T-helper 2 cell treated with Interferon-gamma antibody and Interleukin-4, amounts not matched to agents 5 μg/mL and 100 μg/mL, for 36 hours (primary cell): ENCODE measurements at places on chromosomes 7 and 10.

DNA sequence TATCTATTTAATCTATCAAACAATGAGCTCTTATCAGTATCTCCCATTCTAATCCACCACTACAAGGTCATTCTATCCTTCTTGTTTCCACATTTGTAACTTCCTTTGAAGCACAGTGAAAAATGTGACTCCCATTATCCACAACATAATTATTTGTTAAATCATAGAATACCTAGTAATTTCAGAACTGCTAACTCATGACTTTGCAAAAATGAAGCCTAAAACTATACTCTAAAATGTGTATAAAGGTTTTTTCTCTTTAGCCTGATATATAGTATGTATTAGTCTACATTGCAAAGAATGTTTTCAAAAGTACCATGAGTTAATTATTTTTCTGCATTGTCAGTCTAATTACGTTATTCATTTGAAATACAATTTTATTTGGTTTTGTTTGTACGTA, 12.0 kb upstream of the MRPS16 start:
- H3K4me1 ChIP-seq, result peaks cover 6% of the 10 kb centered on the region
- DNase-seq, result no peak
- no peak overlapping the region for H3K27ac ChIP-seq
- H3K36me3 ChIP-seq, result no peaks in the 10 kb centered on the region
- H3K4me3 ChIP-seq, result no peak overlapping the region

DNA sequence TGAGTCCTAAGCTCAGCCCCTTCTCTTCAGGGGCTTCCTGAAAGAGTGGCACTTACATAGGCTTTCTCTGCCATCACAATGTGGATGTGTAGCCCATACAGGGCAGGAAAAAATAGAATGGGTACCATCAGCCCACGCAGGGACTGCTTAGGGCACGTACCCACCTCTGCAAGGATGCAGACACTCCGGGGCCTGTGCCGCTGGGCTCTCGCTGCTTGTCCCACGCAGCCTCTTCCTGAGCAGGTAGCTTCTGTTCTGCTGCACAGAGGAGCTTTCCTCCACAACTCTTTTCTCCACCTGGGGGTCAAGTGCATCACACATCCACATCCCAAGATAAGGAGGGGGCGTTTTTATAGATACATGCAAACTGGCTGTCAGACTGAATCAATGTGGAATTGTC, 34.3 kb downstream of the FRMPD2 start:
- H3K36me3 ChIP-seq, result no peaks in the 10 kb centered on the region
- no peak for DNase-seq
- H3K4me3 ChIP-seq, result no peak overlapping the region

DNA sequence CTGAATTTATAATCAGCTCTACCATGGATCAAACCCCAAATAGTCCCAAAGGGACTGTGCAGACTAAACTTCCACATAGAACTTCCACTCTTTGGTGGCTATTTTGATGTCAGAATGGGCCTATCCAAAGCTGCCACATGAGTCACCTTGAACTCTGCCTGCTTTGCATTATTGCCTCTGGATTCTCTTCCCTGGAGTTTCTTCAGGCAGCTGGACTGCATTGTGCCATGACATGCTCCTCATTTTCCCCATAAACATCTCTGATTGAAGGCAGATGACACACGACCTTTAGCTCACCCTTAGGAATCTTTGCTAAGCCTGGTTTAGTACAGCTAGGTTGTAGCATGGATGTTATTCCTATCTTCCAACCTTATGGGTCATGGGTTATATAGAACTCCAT, 251.7 kb downstream of the FZD1 start:
- no peaks in the 10 kb centered on the region for H3K36me3 ChIP-seq
- no peaks in the 10 kb centered on the region for H3K27me3 ChIP-seq
- H3K4me1 ChIP-seq, result no peaks in the 10 kb centered on the region

- H3K4me1 ChIP-seq, result peaks cover 6% of the 10 kb centered on the region
- peaks cover 2% of the 10 kb centered on the region for H3K36me3 ChIP-seq
- H3K4me3 ChIP-seq, result no peak overlapping the region
- no peak for DNase-seq
- no peak overlapping the region for H3K27ac ChIP-seq
These were observed 8.3 kb downstream of the RABGEF1 start for GRCh38 chr7:66748791-66749190.

- H3K4me3 ChIP-seq, result no peak overlapping the region
- DNase-seq, result no peak
- peaks cover 28% of the 10 kb centered on the region for H3K27me3 ChIP-seq
- H3K36me3 ChIP-seq, result no peaks in the 10 kb centered on the region
These were observed 69.2 kb downstream of the CDHR3 start for GRCh38 chr7:106032295-106032694.

GRCh38 chr7:151457534-151457933, 17.6 kb upstream of the CRYGN start:
- H3K4me3 ChIP-seq, result no peak overlapping the region
- H3K4me1 ChIP-seq, result peaks cover 6% of the 10 kb centered on the region
- H3K27me3 ChIP-seq, result peaks cover 11% of the 10 kb centered on the region
- peaks cover 3% of the 10 kb centered on the region for H3K36me3 ChIP-seq
- DNase-seq, result no peak
- no peak overlapping the region for H3K27ac ChIP-seq

- no peak overlapping the region for H3K27ac ChIP-seq
- no peak for DNase-seq
- no peaks in the 10 kb centered on the region for H3K27me3 ChIP-seq
- peaks cover 1% of the 10 kb centered on the region for H3K36me3 ChIP-seq
- H3K4me1 ChIP-seq, result peaks cover 2% of the 10 kb centered on the region
- H3K4me3 ChIP-seq, result no peak overlapping the region
These were observed 339.9 kb upstream of the LRRN3 start for GRCh38 chr7:110750931-110751605.

DNA sequence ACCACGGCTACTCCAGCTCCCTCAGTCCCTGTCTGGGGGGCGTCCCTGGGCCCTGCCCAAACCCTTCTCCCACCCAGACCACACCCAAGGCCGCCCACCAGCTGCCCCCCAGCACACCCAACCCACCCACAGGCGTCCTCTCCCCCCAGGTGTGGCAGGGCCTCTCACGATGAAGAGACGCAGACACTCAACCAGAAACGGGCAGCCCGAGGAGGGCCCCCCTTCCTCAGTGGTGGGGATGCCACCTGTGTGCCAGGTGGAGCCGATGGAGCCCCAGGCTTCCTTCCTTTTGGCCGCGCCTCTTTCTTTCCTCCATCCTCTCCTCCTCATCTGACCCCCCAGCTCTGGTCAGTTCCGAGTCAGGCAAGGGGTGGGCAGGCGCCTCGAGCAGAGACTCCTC, 28.7 kb downstream of the ADGRA1 start:
- H3K4me3 ChIP-seq, result no peak overlapping the region
- no peak overlapping the region for H3K27ac ChIP-seq
- no peaks in the 10 kb centered on the region for H3K27me3 ChIP-seq
- no peak for DNase-seq
- H3K4me1 ChIP-seq, result no peaks in the 10 kb centered on the region

DNA sequence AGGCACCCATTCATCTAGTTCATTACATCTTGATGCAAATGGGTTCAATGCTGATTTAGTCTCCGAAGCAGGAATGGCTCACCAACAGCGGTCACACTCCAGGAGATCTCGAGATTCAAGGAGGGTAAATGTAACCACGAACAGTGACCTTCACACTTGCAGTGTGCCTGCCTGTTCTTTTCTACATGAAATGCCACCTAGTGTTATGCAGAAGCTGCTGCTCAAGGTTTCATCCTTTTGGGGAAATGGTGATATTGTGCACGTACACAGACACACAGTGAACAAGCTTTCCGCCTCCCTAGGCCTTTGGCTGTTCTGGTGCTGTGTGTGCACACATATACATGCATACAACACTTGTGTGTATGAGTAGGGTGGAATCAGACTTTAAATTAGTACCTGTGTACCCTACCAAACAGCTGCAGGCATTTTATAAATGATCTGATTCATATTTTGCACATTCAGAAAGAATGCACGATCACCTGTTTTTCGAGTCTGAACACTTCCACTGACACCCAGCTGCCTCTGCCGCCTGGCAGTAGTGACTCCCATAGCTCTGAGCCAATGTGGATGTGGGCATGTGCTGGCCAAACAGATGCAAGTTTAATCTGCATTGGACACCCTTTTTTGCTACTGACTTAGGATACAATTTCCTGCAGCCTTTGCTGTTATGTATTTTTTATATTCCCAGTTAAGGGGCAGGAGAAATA, 100.5 kb downstream of the TACC2 start:
- H3K4me3 ChIP-seq, result no peak overlapping the region
- H3K4me1 ChIP-seq, result no peaks in the 10 kb centered on the region
- no peak overlapping the region for H3K27ac ChIP-seq
- DNase-seq, result no peak
- no peaks in the 10 kb centered on the region for H3K27me3 ChIP-seq
- H3K36me3 ChIP-seq, result no peaks in the 10 kb centered on the region

- H3K27ac ChIP-seq, result no peak overlapping the region
- no peaks in the 10 kb centered on the region for H3K36me3 ChIP-seq
- H3K4me1 ChIP-seq, result no peaks in the 10 kb centered on the region
- H3K4me3 ChIP-seq, result no peak overlapping the region
- DNase-seq, result no peak
- H3K27me3 ChIP-seq, result no peaks in the 10 kb centered on the region
These were observed 52.2 kb downstream of the GPR158 start for GRCh38 chr10:25226775-25227682.

GRCh38 chr10:15365692-15366091, 5.4 kb downstream of the FAM171A1 start:
- peaks cover 57% of the 10 kb centered on the region for H3K27me3 ChIP-seq
- no peak for DNase-seq
- H3K4me1 ChIP-seq, result peaks cover 1% of the 10 kb centered on the region
- no peak overlapping the region for H3K4me3 ChIP-seq
- H3K36me3 ChIP-seq, result no peaks in the 10 kb centered on the region
- no peak overlapping the region for H3K27ac ChIP-seq

GRCh38 chr10:28681291-28681763, 4.0 kb downstream of the BAMBI start:
- H3K4me3 ChIP-seq, result no peak overlapping the region
- no peaks in the 10 kb centered on the region for H3K36me3 ChIP-seq
- H3K27ac ChIP-seq, result no peak overlapping the region
- H3K4me1 ChIP-seq, result peaks cover 18% of the 10 kb centered on the region
- DNase-seq, result no peak
- H3K27me3 ChIP-seq, result peaks cover 55% of the 10 kb centered on the region

GRCh38 chr10:62818426-62819011, 2.4 kb upstream of the EGR2 start:
- peaks cover 49% of the 10 kb centered on the region for H3K27me3 ChIP-seq
- DNase-seq, result peak; percentile 73
- H3K4me1 ChIP-seq, result peaks cover 22% of the 10 kb centered on the region
- peak overlapping the region; percentile 24 for H3K27ac ChIP-seq
- peak overlapping the region; percentile 89 for H3K4me3 ChIP-seq
- peaks cover 10% of the 10 kb centered on the region for H3K36me3 ChIP-seq

- DNase-seq, result no peak
- no peak overlapping the region for H3K4me3 ChIP-seq
- H3K27me3 ChIP-seq, result peaks cover 7% of the 10 kb centered on the region
- H3K4me1 ChIP-seq, result peaks cover 2% of the 10 kb centered on the region
These were observed 26.2 kb upstream of the LIMK1 start for GRCh38 chr7:74057216-74057925.

GRCh38 chr7:157089100-157089610, 49.6 kb upstream of the UBE3C start:
- H3K27ac ChIP-seq, result no peak overlapping the region
- H3K36me3 ChIP-seq, result no peaks in the 10 kb centered on the region
- no peak for DNase-seq
- H3K4me1 ChIP-seq, result no peaks in the 10 kb centered on the region
- H3K27me3 ChIP-seq, result no peaks in the 10 kb centered on the region
- H3K4me3 ChIP-seq, result no peak overlapping the region

GRCh38 chr7:36115448-36116321, 37.4 kb upstream of the EEPD1 start:
- H3K27me3 ChIP-seq, result peaks cover 15% of the 10 kb centered on the region
- H3K4me3 ChIP-seq, result peak overlapping the region; percentile 55
- peak; percentile 87 for DNase-seq
- no peaks in the 10 kb centered on the region for H3K36me3 ChIP-seq
- H3K27ac ChIP-seq, result no peak overlapping the region
